CD4-positive, alpha-beta T cell treated with Interleukin-2 at 100 ng/mL for 4 hours (primary cell): ENCODE measurements at places on chromosomes 1 and 21.

- no peak for DNase-seq
Measured at GRCh38 chr1:156706657-156707416, 1.5 kb upstream of the CRABP2 start.

DNA sequence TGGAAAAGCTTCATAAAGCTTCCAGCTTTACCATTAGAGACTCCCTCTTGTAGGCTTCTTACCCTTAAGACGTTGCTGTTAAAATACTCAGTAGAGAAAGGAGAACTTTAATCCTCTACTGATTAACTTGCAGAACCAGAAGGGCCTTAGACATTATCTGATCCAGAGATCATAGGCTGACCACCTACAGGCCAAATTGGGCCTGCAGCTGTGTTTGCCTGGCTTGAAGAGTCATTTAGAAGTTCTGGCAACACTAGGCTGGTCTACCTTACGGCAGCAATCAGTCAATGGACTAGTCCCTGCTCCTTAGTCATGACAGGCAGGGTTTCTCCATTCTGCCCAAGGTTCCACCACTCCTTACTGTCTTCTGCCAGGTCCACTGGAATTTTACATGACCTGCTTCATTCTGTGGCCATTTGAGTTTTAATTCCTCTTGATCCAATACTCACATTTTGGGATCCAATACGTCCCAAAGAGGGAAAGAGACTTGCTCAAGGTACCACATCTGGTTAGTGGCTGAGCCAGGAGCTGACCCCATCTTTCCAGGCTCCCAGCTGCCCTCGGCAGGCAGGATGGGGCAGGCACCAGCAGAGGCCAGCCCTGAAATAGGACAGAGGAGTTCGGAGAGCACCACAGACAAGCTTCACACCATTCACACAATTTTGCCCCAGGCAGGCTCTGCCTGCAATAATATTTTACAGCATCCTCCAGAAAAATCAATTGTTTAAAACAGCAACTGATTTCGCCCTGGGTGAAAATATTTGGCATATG lies 96.8 kb downstream of the TNR start:
- DNase-seq, result no peak

DNA sequence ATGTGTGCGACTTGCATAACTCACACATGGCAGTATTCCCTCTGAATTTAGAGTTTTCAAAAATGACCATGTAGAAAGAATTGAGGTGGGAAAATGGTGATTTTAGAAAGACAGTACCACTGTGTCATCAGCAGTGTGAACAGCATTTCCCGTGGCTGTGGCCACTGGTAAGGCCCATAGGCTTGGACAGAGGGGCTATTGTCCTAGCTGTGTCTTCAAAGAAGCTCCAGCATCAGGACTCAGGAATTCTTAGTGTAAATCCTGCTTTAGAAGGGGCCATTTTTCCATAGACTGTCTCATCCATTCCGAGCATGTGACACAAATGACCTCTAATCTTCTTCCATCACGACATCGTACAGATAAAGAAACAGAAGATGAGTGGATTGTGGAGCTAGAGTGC lies 119.3 kb upstream of the BACE2 start:
- DNase-seq, result no peak

GRCh38 chr1:119689511-119689910 lies 22.2 kb upstream of the PHGDH start:
- no peak for DNase-seq

GRCh38 chr1:193537266-193538002 lies 351.0 kb upstream of the B3GALT2 start:
- DNase-seq, result peak; percentile 78

DNA sequence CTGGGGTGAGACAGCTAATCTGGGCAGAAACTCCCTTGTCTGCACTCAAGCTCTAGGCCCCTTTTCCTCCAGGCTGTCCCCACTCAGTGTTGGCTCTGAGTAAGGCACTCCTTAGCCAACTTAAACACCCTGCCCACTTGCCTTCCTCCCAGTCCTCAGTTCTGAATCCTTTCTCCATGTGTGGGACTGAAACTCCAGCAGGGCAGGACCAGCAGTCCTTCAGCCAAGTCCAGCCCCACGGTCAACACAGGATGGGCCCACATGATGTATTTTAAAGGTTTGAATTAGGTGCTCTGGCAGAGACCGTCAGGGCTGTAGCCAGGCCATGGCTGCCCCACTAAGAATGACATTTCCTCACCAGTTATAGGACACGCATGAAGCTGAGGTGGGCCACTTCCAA lies 107.8 kb downstream of the EDEM3 start:
- no peak for DNase-seq

GRCh38 chr1:84611796-84612195 lies 37.6 kb upstream of the CTBS start:
- no peak for DNase-seq

DNA sequence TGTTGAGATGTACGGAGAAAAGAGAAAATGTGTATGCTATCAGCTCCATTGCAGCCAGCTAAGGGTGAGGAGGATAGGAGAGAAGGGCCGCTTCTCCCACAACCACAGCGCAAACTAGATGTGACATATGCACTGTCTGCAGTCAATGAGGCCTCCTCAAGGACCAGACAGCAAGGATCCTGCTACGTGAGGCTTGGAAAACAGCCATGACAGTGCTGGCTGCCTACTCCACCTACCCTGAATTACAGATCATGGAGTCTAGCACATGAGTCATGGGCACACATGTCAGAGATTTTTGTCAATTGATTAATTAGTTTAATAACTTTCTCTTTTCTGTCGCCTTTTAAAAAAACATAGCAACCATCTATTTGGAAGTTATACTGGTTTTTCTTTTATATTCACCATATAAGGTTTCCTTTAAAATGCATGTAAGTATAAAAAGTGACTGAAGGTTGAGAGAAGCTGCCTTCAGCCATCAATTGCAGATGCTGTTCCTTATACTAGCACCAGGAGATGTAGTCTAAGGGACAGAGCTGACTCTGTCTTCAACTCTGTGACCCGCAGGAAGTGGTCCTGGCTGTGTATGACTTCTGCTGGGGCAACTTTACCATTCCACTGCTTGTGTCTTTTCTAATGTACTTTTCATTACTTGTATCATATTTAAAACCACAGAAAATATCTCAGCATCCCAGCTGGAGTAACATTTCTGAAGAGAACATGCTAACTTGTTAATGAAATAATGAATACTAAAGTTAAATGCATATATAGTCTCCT lies 3.1 kb downstream of the VPS26C start:
- DNase-seq, result no peak

DNA sequence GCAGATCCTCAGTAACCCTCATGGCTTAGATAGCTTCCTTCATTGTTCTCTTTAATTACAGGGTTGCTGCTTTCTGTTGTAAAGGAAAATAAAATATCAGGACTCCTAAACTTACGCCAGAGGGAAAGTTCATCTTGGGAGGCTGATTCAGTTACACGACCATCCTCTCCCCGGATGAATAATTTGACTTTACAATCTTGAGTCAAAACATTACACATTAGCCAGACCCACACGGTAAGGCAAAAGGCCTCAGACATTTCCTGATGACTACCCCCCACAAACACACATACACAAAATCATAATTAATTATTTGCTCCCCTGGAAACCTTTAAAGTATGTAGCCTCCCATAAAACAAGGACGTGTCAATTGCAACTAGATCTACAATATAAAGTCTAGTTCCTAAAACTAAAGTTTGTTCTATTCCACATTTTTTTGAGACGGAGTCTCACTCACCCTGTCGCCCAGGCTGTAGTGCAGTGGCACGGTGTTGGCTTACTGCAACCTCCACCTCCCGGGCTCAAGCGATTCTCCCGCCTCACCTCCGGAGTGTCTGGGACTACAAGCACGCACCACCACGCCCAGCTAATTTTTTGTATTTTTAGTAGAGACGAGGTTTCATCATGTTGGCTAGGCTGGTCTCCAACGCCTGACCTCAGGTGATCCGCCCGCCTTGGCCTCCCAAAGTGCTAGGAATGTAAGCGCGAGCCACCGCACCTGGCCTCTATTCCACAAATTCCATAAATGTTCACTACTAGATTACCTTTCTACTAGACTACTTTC lies 830 bp upstream of the PRDX1 start:
- peak; percentile 38 for DNase-seq

DNA sequence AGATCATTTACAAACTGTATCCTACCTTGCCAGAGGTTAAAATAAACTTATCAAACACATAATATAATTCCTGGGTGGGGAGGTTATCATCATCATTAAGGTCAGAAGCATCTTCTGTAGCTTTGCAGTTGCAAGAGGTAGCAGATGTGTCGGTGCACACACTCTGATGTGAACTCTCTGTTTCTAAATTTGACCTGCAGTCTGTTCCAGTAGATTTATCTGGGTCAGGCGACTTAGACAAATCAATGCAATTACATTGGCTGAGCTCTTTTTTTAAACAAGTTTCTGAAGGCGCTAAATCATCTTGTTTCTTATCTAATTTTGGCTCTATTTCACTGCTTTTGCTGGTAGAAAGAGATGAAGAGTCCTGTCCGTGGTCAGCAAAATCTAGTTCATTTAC lies 70.4 kb downstream of the PRPF38A start:
- no peak for DNase-seq

DNA sequence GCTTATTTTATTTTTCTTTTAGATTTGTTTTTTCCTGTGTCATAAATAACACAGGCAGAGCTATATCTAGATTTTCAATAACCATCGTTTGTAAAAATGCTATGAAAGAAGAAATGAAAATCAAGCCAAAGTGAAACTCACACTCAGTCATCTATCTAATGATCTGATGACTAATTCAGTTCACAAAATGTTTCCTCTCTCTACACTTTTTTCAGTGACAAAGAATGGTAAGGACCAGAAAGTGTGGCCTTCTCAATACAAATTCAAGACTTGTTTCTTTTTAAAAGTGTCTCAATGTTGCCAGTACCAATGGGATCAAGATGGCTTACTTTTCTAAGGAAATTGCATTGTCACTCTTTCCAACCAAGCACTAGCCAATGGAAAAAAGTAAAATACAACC lies 282.8 kb upstream of the PKN2 start:
- DNase-seq, result no peak

- DNase-seq, result no peak
Measured at GRCh38 chr1:3743826-3744225, 8.4 kb upstream of the CCDC27 start.

- DNase-seq, result peak; percentile 69
Measured at GRCh38 chr1:20640183-20640597, 6.9 kb downstream of the PINK1 start.

DNA sequence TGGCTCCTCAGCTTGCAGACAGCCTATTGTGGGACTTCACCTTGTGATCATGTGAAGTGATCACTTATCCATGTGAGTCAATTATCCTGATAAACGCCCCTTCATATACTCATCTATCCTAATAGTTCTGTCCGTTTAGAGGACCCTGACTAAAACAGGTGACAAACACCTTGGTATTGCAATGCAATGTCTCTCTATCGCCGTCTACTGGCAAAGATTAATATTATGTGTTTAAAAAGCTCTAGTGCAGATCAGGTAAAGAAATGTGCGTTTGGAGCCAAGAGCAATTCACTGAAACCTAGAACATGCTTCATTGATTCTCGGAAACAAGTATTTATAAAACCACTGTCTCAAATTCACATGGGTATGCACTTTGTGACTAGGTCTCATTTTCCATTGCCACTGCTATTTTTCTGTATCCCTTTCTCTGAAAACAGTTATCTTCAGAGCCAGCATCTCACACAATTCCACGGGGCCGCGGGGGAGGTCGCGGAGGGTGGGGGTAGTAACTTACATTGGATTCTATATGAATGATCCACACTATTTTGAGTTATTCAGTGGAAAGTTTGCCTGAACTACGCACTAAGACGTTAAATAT lies 554.6 kb upstream of the NCAM2 start:
- DNase-seq, result no peak

- DNase-seq, result no peak
Measured at GRCh38 chr1:102661481-102661880, 446.8 kb downstream of the COL11A1 start.

DNA sequence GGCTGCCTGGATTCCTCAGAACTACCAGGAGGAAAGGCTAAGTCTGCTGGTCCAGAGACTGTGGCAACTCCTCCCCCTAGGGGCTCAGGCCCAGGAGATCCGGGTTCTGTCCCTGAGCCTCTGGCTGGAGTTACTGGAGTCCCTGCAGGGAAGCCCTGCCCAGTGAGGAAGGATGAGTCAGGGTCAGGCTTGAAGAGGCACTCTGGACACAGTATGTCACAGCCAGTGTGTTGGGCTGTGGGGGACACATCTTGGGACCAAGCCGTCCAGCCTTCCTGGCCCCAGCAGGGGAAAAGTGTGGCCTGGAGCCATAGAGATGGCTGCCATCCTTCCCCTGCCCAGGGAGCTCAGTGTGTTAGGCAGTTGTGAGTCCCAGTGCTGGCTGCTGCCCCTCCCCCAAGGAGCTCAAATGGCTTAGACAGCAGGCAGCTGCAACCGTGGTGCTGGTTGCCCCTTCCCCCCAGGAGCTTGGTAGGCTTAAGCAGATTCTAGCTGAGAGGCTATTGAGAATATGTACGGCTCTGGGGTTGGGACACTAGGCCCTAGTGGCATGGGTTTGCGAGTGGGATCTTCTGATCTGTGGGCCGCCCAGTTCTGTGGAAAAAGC lies 28.2 kb upstream of the RABGAP1L start:
- no peak for DNase-seq

- no peak for DNase-seq
Measured at GRCh38 chr1:207145401-207146058, 41.5 kb downstream of the C4BPA start.

DNA sequence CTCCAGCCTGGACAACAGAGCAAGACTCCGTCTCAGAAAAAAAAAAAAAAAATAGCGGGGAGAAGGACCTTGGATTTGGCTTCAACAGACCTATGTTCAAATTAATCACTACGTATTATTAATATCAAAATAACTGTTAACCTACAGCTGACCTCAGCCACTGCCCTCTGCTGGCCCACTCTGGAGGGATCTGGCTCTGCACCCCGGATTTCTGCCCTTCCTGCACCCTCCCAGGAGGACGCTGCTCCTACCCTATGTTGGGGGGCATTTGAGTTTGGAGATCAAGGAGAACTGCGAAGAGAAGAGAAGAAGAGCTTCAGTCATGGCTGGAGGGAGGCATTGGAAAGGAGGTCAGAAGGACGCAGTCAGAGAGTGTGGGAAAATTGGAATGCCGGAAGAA lies 96.7 kb downstream of the PSMG1 start:
- DNase-seq, result no peak

DNA sequence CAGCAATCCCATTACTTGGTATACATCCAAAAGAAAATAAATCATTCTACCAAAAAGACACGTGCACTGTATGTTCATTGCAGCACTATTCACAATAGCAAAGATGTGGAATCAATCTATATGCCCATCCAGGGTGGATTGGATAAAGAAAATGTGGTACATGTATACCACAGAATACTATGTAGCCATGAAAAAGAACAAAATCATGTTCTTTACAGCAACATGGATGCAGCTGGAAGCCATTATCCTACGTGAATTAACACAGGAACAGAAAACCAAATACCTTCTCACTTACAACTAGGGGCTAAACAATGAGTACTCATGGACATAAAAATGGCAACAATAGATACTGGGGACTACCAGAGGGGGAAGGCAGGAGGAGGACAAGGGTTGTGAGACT lies 147.3 kb downstream of the TIAM1 start:
- no peak for DNase-seq

GRCh38 chr1:83978056-83978455 lies 20.9 kb downstream of the TTLL7 start:
- no peak for DNase-seq
